ENCODE measurements at places on chromosomes 1 and 21. TPM values are rescaled to one million over a fixed set of nuclear protein-coding genes. Genes with fewer than 3 reads are reported as not detected.

- no peak for DNase-seq
These were observed 178.3 kb upstream of the SYT6 start for GRCh38 chr1:114331936-114332335.

- no peak for DNase-seq
These were observed 39.4 kb upstream of the SPOCD1 start for GRCh38 chr1:31855038-31855845.

GRCh38 chr1:61426254-61426653 lies 298.7 kb downstream of the TM2D1 start:
- no peak for DNase-seq

CD34 gene
- 174 TPM for total RNA-seq

LENEP gene
- total RNA-seq, result 0.88 TPM

FAM72B gene
- 4.3 TPM for total RNA-seq
